ENCODE measurements at places on chromosomes 12 and 14.

DNA sequence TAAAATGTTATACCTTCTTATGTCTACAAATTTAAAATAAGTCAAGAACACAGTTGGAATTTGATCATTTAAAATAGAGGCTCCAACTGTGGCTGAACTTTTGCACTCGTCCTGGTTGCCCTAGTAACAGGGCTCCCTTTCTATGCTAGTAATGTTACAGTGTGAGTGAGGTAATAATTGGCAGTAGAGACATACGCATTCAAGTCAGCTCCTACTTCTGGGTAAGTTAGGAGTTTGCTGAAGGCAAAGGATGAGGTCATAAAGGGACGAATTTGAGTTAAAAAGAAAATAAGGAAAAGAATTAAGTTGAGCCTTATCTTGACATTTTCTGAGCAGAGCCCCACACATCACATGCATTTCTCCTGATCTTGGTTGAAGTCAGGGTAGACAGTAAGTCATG is 129.1 kb downstream of the TMEM117 start:
- DNase-seq: no peak

DNA sequence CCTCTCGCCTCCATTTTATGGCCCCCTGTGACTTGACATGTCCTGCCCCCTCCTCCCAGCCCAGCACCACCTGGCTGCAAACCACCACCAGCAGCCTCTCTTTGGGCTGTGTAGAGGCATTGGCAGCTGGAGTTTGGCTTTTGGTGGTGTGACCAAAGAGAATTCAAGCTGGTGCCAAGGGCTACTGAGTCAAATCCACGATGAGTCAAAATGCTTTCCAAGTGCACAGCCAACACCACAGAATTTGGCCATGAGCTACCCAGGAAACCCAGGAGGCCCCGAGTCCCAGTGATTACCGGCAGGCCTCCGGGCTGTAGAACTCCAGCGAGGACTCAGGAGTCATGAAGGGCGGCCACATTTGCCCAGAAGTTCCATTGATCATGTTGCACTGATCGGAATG is 53.8 kb downstream of the SCARB1 start:
- DNase-seq: no peak

GRCh38 chr12:127881371-127882140 is 385.4 kb upstream of the TMEM132C start:
- no peak for DNase-seq

- no peak for DNase-seq
Measured at GRCh38 chr14:36223558-36223957, 47.0 kb upstream of the PTCSC3 start.

DNA sequence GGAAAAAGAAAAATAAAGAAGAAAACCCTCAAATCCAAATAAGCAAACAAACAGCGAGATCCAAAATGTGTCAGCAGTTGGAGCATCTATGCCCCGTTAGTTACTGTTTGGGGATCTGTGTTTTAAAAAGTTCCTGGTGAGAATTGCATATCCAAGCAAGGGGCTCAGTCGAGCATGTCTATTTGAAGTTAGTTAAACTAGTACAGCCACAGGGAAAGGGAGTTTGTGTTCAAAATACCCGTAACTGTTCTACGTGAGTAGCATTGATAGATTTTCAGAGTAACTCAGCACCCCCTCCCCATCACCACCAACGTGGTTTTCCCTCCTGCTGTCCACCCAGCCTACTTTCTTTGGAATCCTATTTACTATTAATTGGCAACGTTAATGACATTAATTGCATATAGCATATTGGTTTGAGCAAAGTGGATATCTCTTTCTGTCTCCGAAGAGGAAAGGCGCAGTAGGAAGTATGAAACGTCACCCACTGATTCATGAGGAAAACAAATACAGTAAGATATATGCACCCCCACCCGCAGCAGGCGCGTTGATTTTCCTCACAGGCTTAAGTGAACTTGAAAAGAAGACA is 1.5 kb downstream of the NPAS3 start:
- DNase-seq: no peak

GRCh38 chr12:124039276-124039675 is 66.3 kb downstream of the ZNF664 start:
- no peak for DNase-seq

DNA sequence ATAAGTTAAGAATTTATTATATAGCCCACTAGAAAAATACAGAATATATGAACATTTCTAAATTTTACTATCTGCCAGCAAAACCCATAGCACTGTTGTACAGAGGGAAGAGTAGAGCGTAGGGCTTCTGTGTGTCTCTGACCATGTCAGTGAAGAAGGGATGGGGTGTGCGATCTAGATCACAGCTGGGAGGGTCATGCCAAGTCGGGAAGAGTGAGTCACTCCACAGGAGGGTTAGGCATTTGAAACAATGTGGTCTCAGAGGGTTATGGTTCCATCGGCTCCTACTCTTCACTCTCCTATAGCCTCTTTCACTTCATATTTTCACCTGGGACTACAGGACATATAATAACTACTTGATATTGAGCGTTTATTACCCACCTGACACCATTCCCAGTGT is 185.1 kb upstream of the DDHD1 start:
- no peak for DNase-seq

DNA sequence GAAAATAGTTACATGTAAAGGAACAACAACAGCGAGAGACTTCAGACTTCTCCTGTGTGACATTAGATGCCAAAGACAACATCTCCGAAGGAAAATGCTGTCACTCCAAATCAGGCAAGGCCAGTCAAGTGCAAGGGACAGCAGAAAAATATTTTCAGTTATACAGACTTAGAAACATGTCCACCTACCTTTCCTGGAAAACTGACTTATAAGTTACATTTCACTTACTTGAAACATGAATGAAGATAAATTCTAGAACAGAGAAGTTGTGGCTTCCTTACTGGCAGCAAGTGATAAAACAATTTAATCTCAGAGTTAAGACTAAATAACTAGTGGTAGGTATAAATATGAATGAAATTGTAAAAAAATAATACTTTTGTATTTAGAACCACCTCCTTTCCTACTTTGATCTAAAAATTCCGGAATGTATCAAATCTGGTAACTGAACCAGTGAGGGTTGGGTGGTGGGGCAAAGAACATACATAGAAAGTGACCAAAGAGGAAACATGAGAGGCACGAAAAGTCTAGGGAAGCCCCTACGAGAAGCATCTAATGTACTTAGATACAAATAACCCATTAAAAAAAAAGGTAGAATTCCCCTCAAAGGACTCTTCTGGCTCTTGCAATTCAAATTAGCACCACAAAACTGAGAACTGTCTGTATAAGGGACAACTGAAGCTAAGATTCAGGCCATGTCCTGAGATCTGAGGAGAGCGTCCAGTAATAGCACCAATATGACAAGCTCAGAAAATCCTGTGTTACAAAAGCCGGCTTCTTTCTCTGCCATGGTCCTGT is 21.2 kb downstream of the MTHFD1 start:
- DNase-seq: no peak

DNA sequence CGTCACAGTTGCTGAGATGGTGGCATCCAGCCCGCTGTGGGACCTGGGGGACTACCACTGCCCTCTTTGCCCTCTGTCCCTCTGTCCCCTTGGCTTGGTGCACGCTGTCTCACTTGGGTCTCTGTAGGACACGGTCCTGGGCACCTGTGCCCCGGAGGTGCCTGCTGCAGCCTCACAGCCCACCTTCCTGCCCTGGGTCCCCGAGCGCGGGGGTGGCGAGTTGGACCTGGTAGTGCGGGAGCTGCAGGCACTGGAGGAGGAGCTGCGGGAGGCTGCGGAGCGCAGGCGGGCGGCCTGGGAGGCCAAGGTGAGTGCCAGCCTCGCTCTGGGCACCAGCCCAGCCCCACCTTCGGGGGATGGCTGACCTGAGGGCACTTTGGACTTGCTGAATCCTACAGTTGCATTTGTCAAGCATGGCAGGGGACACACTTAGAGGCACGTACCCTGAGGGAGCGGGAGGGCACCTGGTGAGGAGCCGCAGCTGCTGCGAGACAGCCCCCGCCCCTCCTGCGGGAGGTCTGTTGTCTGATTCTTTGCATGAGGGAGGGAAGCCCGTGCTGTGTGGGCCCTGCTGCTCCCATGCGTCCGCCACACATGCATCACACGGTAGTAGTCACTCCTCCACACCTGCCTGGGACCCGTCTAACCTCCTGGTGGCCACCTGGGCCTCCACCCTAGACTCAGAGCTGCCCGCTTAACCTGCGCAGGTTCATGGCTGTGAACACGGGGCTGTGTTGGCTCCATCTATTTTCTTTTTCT is 6.8 kb downstream of the TEDC1 start:
- DNase-seq: no peak

DNA sequence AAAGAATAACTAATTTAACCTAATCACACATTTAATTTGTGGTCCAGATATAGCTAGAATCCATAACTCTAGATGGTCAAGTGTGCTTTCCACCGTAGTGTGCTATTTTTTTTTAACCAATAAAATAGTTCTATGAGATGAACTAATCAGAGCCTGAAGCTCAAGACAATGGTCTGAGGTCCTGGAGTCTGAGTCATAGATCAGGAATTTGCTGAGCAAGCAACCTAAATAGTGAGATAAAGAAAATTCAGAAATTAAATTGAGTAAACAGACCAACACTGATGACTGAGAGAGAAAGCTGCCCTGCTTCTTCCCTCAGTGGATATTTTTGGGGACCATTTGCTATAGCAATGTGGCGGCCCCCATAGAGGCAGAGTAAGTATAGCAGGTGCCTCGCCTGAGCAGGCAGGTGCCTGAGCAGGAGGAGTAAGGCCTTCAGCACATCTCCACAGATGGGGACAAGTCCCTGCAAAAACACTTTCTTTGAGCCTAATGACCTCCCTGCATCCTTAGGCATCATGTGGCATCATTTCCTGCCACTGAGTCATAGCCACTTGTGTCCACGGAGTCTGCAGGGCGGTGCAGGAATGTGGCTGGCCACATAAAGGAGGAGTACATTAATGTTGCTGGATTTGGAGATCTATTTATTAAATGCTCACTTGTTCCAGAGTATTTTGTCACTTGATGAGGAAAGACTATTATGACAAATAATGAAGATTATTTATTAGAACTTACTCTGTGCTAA is 13.9 kb upstream of the CLEC4E start:
- DNase-seq: no peak

- DNase-seq: no peak
Measured at GRCh38 chr14:81797315-81797714, 263.7 kb upstream of the SEL1L start.

GRCh38 chr12:75154388-75154787 is 55.3 kb downstream of the KCNC2 start:
- DNase-seq: no peak

DNA sequence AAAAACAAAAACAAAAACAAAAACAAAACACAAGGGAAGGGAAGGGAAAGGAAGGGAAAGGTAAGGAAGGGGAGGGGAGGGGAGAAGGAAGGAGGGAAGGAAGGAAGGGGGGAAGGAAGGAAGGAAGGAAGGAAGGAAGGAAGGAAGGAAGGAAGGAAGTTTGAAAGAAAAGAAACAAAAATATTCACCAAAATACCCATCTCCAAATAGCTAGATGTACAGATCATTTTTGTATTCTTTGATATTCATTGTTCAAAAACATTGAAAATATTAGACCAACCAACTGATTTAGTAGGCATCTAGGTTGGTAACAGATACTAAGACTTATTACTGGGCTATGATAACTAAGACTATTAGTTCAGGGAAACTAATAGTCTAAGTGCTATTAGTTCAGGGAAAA is 39.1 kb upstream of the USP15 start:
- no peak for DNase-seq

DNA sequence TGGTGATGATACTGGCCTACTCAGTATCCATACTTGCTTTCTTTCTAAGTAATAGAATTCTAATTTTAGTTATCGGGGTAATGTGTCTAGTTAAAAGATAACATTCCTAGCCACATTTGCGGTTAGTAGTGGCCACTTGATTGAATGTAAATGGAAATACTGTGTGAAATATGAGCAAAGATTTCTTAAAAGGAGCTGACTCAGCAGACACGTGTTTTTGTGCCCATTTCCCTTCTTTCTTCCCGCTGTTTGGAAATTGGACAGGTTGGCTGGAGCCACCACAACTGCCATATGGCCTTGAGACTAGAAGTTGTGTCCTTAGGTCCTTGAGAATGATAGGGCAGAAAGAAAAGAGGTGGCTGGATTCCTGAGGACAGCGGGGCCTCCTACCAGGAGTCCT is 19.8 kb upstream of the DCD start:
- no peak for DNase-seq

- DNase-seq: no peak
Measured at GRCh38 chr14:104678346-104678745, 11.1 kb upstream of the INF2 start.

DNA sequence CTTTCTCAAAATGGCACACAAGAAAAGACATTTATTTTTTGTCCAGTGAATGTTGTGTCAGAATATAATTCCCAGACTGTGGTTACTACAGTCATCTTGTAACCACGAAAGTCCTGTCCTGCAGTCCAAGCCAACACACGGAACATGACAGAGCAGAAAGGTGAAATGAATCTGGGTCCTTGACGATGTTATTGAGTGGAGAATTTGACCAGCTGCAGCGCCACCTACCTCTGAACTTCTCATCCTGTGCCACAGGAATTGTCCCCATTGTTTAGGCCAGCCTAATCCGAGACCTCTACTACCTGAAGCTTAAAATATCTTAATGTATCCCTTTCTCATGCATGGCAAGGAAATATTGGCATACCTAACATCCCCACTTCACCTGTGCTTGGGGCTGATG is 64.1 kb upstream of the OTX2 start:
- DNase-seq: no peak

GRCh38 chr14:68268197-68268596 is 448.6 kb downstream of the RAD51B start:
- no peak for DNase-seq

GRCh38 chr14:60221457-60221856 is 27.6 kb upstream of the PPM1A start:
- no peak for DNase-seq

GRCh38 chr12:132085291-132085635 is 58.9 kb downstream of the DDX51 start:
- peak; percentile 2 for DNase-seq

DNA sequence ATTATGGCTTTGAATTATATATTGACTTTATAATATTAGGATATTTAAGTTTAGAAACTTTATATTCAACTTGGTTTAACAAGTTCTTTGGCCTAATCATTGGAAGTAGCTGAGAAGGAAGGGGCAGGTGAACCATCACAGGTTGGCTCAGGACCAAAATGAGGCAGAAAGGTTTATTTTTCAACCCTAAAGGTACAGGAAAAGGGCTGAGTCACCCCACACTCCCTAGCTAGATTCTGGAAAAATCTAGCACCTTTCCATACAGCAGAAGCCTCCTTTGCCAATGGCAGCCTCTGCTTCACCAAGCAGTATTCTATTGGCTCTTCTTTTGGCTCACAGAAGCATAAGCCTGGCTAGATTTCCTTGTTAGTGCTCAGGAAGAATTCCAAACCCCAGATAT is 19.3 kb upstream of the MED6 start:
- no peak for DNase-seq
